ENCODE measurements at places on chromosomes 7 and 10.
A peak's percentile ranks its signal among the peaks of the same experiment; 100 is the strongest.

DNA sequence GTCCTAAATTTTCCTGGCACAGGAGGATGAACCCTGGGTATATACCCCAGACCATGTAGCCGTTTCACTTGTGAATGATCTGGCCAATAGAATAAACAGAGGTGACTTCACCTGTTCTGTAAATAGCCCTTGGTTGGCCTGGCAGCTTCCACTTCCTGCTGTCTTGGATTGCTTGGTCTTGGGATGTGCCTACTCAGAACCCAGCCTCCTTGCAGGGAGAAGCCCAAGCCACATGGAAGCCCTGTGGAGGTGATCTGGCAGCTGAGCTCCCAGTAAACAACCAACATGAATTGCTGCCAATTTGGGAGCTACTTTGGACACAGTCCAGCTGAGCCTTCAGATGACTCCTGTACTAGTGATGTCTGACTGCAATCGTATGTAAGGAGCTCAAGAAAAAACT is 4.8 kb upstream of the RAPGEF5 start:
- DNase-seq: no peak

GRCh38 chr10:36802490-36803153 is 322.8 kb upstream of the ANKRD30A start:
- DNase-seq: peak; percentile 63

DNA sequence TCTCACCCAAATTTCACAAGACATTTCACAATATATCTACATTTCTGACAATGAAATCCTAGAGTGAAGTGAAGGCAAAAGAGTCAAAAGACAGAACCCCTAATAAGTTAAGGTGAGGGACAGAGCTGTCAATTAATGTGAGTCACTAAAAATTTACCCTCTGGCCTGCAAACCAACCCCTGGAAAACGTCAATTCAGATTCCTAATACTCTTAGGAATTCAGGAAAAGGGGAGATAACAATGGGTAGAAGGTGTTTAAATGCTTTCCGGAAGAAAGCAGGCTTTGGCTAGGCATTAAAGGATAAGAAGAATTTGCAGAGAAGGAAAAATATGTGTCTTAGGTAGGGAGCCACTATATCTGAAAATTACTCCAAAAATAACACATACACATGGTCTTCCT is 299.6 kb downstream of the INHBA start:
- DNase-seq: no peak

DNA sequence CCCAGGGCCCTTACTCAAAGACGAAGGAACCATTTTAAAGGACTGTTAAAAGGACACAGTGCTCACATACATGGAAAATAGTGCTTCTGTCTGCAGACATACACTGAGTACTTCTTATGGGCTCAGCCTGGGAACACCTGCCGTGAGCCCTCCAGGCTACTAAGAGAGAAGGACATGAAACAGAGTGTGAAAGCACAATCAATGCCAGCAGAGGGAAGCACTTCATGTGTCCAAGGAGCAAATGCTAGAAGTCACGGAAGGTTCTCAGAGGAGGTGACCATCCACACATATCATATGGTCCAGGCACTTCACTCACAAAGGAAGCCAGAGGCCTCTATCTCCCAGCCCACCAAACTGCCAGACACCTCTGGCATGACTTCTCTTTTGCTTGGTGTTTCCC is 15.5 kb downstream of the ELMO1 start:
- no peak for DNase-seq

DNA sequence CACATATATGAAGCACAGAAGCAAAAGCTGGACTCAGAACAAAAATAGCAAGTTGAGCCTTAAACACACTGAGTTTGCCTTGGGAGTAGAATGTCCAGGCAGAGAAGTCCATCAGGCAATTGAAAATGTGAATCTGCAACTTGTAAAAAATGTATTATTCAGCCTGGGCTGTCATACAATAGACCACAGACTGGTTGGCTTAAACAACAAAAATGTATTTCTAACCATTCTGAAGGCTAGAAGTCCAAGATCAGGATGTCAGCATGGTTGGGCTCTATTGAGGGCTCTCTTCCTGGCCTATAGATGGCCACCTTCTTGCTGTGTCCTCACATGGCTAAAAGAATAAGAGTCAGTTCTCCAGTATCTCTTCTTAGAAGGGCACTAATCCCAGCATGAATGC is 76.5 kb upstream of the CAPZA2 start:
- no peak for DNase-seq
